ENCODE measurements at places on chromosomes 7 and 10. TPM values are rescaled to one million over a fixed set of nuclear protein-coding genes. Genes with fewer than 3 reads are reported as not detected.

Gene CPXM2
- 114 TPM for total RNA-seq

Gene CPA1
- 0.39 TPM for total RNA-seq

Gene GPR37
- 1.5 TPM for total RNA-seq

Gene HMX3
- total RNA-seq, result not detected

Gene VOPP1
- 100 TPM for total RNA-seq

Gene NPY4R
- 0.07 TPM for total RNA-seq

Gene DGKB
- total RNA-seq, result 0.13 TPM

Gene UNCX
- total RNA-seq, result not detected

Gene SORCS3
- 0.03 TPM for total RNA-seq

Gene GPR146
- total RNA-seq, result 16.4 TPM

Gene WDFY4
- not detected for total RNA-seq

Gene FAM171A1
- 19.7 TPM for total RNA-seq

Gene ANKRD61
- total RNA-seq, result 0.13 TPM

Gene PDK4
- 3.6 TPM for total RNA-seq

Gene FAM3C
- total RNA-seq, result 106 TPM

Gene ZNF488
- total RNA-seq, result not detected

Gene PTN
- 13.2 TPM for total RNA-seq

Gene TRIM73
- 1.3 TPM for total RNA-seq

Gene AMPH
- 0.13 TPM for total RNA-seq

Gene IFIT1B
- total RNA-seq, result not detected

Gene INPP5A
- 20.1 TPM for total RNA-seq

Gene RAB11FIP2
- 16.5 TPM for total RNA-seq

Gene ANKRD30A
- total RNA-seq, result not detected

Gene SFRP5
- total RNA-seq, result not detected

Gene EIF5AL1
- 0.13 TPM for total RNA-seq

Gene CCDC3
- 64.4 TPM for total RNA-seq

Measured in smooth muscle cell of the pulmonary artery (primary cell).